ENCODE measurements at places on chromosomes 16 and 17.

DNA sequence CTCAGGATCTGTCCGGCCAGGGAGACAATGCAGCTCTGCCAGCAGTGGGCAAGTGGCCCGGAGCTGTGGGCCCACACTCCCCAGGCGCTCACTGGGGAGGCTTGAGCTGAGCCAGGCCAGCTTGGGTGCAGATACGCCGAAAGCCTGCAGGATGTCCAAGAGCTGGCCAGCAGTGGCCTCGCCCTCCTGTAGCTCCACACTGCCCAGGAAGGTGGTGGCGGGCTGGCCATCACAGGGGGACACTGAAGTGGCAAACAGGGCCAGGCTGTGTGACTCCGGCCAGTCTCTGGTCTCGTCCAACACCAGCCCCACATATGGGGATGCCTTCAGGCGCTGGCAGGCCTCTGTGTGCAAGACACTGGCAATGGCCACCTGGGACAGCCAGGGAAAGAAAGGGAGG lies 9.6 kb downstream of the C17orf113 start:
- DNase-seq, result no peak

GRCh38 chr17:32503251-32504165 lies 16.7 kb downstream of the CDK5R1 start:
- DNase-seq, result peak; percentile 50

GRCh38 chr17:16322636-16323035 lies 30.6 kb downstream of the CENPV start:
- DNase-seq, result no peak

DNA sequence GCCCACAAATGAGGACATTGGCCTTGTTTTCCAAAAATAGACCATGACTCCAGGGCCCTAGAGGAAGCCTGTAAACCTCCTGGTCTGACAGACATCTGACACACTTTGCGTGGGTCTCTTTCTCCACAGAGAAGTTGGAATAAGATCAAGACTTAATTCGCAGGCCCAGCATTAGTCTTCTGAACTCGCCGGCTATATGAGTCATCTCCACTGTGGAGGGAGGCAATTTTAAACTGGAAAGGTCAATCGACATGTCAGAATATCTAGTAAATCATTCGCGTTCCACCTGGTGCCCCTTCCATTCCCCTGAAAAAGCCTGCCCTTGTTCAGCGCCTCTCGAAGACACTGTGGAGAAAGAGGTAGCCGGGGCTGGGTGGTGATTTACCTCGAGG lies 140.1 kb downstream of the CLEC16A start:
- no peak for DNase-seq

DNA sequence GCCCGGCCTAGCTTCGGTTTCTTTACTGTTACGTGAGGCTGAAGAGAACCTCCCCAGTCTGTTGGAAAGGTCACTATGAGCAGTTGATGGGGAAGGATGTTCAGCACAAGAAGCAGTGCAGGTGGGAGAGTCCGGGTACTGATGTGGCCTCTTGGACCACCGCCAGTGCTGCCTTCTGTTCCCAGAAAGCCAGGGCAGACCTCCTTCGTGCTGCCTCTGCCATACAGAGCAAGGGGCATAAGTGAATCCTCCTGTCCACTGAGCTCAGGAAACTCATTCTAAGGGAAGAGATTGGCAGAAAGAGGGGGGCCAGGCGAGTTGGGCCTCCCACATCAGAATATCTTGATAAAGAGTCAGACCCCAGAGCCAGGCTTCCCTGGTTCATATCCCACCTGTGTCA lies 3.7 kb downstream of the PPP4C start:
- DNase-seq, result no peak

GRCh38 chr16:84513123-84513522 lies 8.7 kb upstream of the MEAK7 start:
- DNase-seq, result no peak

GRCh38 chr16:88455610-88456355 lies 2.7 kb downstream of the ZFPM1 start:
- peak; percentile 55 for DNase-seq

- DNase-seq, result peak; percentile 84
Observed at GRCh38 chr17:81101614-81102306, 63.5 kb upstream of the PVALEF start.

GRCh38 chr17:70922268-70922667 lies 752.9 kb downstream of the KCNJ2 start:
- no peak for DNase-seq

DNA sequence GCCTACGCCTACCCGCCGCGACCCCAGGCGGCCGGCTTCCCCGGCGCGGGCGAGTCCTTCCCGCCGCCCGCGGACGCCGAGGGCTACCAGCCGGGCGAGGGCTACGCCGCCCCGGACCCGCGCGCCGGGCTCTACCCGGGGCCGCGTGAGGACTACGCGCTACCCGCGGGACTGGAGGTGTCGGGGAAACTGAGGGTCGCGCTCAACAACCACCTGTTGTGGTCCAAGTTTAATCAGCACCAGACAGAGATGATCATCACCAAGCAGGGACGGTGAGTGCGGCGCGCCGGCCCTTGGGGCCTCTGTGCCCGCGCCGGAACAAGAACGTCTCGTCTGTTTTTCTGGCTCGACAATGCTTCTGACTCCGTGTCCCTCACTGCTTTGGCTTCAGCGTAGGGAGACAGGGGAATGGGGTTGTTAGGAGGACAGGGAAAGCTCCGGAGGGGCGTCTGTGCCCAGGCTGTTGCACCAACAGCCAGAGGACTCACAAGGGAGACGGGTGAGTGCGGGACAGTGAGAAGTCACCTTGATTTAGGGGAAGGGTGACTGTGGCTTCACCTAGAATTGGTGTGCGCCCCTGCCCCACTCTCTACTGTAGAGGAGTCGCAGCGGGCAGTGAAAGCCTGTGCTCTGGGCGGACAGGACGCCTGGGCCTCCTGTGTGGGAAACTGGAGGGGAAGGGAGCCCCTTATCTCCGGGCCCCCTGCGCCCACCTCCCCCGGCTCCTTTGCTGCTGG lies 806 bp downstream of the TBX21 start:
- DNase-seq, result no peak
